ENCODE measurements at places on chromosomes 7 and 10.

DNA sequence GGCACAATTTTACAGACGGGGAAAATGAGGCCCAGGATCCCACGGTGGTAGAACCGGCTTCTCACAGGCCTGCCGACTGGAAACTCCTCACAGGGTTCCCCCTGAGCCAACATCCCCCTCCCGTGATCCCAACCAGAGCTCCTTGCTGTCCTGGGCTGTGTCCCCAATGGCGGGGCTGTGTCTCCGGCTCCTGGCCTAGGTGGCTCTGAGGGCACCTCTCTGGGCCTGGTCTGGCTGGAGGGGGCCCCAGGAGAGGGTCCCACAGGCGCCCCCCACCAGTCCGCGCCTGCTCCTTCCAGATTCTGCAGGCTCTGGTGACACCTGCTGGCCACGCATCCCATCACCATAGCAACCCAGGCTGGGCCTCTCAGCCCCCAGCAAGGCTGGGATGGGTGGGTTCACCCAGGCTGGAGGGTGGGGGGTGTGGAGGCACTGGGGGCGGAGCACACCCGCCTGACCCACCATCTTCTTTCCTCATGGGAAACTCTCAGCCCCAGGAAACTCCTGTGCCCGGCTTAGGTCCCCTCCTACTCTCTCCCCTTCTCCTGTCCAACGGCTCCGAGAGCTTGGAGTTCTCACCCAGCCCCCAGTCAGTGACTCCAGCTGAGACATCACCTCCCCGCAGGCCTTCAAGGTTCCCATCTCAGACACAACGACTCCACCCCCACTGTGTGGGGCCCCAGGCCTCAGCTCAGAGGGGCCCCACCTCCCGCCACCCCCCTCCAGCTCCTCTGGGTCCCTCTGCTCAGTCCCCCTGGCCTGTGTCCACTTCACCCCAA, 27.1 kb upstream of the TNRC18 start:
- peak; percentile 34 for DNase-seq

- DNase-seq, result no peak
Observed at GRCh38 chr10:21030091-21030490, 133.0 kb upstream of the NEBL start.

DNA sequence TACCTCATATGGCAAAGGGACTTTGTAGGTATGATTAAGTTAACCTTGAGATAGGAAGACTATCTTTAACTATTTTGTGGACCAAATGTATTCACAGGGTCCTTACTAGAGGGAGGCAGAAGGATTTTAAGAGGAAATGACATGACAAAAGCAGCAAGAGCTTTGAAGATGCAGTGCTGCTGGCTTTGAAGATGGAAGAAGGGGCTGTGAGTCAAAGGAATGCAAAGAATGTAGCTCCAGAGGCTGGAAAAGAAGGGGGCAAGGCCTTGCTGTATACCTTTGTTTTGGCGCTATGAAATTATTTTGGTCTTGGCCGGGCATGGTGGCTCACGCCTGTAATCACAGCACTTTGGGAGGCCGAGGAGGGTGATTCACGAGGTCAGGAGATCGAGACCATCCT, 3.2 kb upstream of the NRBF2 start:
- no peak for DNase-seq

DNA sequence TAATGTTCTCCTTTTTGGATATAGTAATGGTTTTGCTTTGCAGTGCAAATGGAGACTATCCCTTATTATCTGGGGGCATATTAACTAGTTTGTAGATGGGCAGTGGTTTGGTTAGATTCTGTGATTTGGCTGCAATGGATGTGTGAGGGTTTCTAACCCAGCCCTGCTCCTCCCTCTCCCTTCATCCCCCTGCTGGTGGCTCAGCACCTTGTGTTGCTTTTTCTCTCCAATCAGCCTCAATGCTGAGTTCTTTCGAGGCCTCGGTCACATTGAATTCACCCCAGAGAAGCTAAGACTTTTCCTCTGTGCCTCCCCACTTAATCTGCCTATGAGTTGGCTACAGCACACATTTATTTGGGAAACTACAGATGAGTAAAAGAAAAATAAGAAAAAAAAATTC, 120.0 kb downstream of the MALRD1 start:
- no peak for DNase-seq

DNA sequence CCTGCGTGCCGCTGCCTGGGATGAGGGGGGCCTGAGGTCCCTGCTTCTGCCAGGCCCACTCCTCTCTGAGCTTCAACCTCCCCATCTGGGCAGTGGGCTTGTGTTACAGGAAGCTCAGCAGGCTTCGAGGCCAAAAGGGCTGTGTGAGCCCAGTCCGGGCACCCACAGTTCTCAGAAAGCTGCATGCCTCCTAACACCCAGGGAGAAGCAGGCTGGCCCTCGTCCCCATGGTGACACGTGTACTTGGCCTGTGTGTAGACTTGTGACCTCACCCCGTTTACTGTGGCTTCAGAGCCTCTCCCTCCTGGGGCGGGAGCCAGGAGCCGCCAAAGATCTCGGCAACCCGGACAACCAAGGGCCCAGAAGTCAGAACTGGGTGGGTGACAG, 2.2 kb upstream of the GRIFIN start:
- DNase-seq, result no peak

- DNase-seq, result no peak
Observed at GRCh38 chr10:87546971-87547413, 42.3 kb downstream of the MINPP1 start.

DNA sequence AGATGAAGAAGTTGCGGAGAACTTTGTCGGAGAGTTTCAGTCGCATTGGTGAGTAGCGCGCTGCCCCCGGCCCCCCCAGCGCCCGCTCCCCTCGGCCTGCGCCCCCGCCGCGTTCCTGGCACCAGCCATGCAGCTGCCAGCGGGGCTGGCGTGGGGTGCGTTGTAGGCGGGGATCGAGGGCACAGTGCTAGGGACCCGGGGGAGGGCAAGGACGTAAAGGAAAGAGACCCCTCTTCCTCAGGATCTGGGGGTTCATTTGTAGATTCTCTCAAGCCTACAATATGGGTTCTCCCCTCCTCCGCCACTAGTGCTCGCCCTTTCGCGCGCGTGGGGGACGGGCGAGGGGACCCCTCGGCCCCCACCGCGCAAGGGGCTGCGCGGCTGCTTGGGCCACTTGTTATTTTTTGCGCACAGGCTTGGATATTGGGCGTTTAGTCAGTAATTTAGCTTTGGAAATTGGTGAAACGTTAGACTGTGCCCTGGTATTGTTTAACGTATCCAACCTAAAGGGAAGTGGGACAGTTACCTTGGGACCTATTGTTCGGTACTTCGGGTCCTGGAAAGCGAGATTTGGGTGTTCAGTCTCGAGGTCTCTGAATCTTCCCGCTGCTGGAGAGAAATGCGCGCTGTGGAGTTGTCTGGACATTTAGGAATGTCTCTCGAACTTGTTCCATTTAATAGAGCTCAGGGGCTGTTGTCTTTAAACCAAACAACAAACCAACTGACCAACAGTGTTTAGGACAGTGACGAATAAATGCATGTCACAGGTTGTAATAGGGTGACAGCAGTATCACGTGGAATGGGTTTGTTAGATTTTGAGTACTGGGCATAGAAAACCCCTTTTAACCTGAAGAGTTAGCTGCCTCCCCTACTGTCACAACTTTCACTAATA, 796 bp downstream of the CDK14 start:
- DNase-seq, result no peak

DNA sequence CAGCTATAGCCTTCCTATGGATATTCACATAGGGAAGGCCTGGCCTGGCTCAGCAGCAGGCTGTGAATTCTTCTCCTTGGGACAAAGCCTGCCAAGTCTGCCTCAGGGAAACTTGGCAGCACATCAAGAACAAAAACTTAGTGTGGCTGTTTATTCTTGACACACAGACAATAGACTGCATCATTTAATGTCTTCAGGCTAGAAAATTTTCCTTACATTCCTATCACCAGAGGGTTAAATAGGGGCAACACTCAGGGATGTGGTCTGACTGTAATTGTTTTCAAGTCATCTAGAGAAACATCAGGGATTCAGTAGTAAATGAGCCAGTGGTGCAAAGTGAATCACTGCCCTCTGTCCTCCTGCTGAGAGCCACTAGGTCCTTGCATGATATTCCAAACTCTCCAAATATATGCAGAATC, 137.3 kb downstream of the SEMA3C start:
- no peak for DNase-seq

GRCh38 chr10:131176907-131177306, 134.6 kb downstream of the TCERG1L start:
- DNase-seq, result no peak

- DNase-seq, result no peak
Observed at GRCh38 chr10:102581401-102581800, 62.9 kb upstream of the TRIM8 start.

- no peak for DNase-seq
Observed at GRCh38 chr7:37932543-37932942, 12.1 kb downstream of the EPDR1 start.

DNA sequence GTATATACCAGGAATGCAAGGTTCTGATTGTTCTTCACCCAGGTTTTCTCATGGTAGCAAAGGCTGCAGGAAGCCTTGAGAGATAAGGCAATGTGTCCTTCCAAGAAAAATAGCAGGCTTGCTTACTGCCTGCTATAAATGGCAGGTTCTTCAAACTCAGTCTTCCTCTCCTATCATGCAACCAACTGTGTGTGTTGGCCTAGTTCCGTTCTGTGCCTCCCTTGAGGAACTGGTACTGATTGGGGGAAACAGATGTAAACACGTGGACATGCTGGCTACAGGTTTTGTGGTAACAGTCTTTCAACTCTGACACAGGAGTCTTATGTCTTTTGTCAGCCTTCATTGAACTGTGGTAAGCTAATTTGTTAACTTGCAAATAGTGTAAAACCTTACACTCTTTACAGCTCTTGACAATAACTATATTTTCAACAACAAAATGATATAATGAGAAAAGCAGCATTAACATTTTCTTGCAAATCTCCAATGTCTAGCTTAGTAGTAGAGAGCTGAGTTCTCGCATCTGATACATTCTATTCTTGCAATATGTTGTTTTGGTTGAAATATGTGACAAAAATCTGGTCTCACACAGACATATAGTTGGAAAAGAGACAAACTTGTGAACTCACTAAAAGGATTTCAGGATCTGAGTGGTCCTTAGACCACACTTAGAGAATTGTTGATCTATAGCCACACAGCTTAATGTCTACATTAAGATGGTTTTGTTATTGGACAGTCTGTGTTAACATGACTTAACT, 54.7 kb upstream of the LSM8 start:
- DNase-seq, result no peak

- DNase-seq, result no peak
Observed at GRCh38 chr10:72328829-72329204, 25.9 kb downstream of the DNAJB12 start.

GRCh38 chr10:110224992-110225391, 17.6 kb downstream of the MXI1 start:
- peak; percentile 46 for DNase-seq

DNA sequence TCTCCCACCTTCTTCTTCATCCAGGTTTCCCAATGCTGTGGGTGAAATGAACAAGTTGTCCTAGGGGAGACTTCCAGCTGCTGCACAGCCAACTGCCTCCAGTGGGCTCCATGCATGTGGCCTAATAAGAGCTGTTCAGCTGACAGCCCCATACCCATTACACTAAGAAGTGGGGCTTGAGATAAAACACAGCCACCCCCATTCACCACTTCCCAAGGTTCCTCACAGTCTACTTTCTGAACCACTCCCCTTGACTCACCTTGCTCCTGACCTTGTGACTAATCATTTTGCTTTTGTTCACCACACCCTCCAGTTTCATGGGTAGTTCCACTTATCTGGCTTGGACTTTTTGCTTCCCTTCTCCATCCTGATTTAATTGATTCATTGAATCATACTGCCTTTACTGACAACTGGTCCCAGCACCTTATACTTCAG, 119.3 kb downstream of the CABCOCO1 start:
- DNase-seq, result no peak

- DNase-seq, result no peak
Observed at GRCh38 chr7:143908120-143908519, 6.1 kb upstream of the TCAF1 start.

DNA sequence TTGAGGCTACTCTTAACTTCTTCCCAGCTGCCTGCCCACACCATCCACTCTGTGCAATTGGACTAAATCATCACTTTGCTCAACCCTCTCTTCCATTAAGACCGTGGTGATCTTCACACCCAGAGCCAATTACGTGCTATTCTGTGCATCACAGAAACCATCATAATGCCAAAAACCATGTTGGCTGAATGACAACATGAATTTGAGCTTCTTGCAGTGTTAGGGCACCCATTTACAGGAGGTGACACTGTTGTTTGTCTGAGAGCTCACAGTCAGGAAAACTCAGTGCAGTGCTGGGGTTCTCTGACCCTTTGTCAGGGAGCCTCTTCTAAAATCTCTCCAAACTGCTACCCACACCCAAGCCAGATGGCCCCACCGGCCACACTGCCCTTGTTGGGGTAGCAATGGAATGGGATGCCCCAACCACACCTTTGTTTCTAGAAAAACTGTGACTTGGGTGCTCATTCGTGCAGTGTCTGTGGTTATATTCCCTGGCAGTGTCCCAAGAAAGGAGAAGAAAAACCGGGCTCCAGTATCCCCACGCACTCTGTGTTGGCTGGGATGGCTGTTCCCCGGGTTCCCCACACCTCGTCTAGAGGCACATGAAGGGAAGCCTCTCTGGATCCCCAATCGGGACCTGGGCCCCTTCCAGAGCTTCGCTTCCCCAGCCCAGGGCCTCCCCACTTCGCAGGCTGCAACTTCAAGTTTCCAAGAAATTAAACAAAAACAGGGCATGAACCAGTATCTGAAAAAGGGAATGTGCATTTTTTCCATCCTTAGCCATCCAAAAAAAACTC, 2.0 kb upstream of the TNS3 start:
- DNase-seq, result no peak

- DNase-seq, result no peak
Observed at GRCh38 chr10:70918851-70919530, 30.6 kb upstream of the PCBD1 start.

GRCh38 chr7:103487419-103487818, 41.4 kb upstream of the SLC26A5 start:
- no peak for DNase-seq

- DNase-seq, result no peak
Observed at GRCh38 chr10:63373176-63373575, 92.6 kb downstream of the JMJD1C start.

- DNase-seq, result no peak
Observed at GRCh38 chr7:44454348-44454747, 36.1 kb downstream of the NUDCD3 start.

DNA sequence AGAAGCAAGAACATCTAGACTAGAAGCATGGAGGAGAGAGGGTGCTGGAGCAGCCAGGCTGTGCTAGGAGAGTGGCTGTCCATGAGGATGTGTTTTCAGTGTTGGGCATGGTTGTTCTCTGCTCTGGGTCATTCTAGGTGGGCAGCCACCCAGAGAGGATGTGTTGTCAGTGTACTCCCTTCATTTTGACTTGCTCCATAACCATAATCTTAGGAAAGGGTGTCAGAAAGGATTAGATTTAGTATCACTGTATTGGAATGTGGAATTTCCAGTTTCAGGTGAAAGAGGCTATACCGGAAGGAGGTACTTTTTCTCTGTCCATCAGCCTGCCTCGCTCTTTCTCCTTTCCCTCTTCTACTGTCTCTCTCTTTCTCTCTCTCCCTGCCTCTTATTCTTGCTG, 474.5 kb upstream of the PODXL start:
- no peak for DNase-seq
